Omental fat pad (tissue), 4 donors: ENCODE measurements at places on chromosomes 1 and 21. TPM values are rescaled to one million over a fixed set of nuclear protein-coding genes. Genes with fewer than 3 reads are reported as not detected.

OR6N1 gene
- not detected for total RNA-seq

DNA sequence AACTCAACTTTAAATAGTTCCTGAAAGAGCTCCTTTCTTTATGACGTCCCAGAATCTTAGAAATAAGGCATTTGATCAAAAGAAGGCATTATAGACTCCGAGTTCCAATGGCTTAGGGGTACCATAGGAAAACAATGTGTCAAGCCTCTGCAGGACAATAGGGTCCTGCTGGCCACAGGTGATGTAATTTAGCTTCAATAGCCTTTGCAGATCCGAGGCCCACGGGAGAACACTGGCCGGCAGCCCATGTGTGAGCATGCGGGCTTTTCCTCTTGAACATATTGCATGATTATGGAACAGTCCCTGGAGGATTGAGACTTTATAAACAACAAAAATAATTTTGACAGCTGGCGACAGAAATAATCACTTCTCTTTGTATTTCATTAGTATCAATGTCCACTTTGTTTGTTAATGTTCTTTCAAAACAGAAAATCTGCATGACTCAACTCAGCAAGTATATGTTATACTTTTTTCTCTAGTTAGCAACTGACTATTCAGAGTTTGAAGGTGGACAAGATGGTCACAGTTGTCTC lies 49.0 kb upstream of the NR5A2 start:
- no peak for DNase-seq

IL12RB2 gene
- total RNA-seq: 5.9 TPM

RNU1-2 gene
- under 0.01 TPM for total RNA-seq

- no peak for DNase-seq
Observed at GRCh38 chr1:65259816-65260215, 49.5 kb upstream of the DNAJC6 start.

DNA sequence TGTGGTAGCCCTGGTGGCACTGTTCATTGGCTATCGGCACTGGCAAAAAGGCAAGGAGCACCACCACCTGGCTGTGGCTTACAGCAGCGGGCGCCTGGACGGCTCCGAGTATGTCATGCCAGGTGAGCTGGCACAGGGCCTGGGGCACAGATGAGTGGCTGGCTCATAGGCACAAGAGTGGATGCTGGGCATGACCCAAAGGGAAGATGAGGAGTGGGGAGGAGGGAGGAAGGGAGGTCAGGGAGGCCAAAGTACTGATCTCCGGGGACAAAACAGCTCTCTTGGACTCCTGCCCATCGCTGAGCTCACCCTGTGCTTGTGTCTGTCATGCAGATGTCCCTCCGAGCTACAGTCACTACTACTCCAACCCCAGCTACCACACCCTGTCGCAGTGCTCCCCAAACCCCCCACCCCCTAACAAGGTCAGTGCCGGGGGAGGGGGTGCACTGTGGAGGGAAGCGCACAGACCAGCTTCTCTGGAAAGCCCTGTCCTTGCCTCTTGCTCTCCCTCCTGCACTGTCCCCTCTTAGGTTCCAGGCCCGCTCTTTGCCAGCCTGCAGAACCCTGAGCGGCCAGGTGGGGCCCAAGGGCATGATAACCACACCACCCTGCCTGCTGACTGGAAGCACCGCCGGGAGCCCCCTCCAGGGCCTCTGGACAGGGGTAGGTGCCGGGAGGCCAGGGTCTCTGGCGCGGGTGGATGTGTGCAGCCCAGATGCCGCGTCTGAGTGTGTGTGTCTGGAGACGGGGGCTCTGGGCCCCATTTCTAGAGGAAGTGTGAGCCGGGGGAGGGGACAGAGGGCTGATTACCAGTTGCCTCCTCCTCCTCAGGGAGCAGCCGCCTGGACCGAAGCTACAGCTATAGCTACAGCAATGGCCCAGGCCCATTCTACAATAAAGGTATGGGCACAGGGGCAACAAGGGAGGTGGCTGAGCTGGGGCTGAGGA lies 7.3 kb upstream of the LRRC71 start:
- no peak for DNase-seq

CELSR2 gene
- total RNA-seq: 2.6 TPM

DNA sequence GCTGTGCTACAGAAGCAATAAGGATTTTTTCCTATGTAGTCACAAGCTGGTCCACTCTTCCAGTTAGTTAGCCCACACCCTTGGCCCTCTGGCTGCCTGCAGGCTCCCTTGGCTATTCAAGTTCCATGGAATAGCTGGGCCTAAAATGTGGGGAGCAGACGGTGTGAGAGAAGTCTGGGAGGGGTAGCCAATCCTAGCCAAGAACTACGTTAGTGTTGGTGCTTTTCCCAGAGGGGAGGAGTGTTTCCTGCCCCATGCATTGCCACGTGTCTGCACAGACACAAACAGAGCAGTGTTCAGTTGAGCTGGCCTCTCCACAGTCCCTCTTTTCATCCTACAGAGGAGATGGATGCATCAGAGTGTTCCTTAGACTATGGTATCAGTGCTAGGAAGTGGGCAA lies 59.0 kb upstream of the IPO9 start:
- no peak for DNase-seq

DNA sequence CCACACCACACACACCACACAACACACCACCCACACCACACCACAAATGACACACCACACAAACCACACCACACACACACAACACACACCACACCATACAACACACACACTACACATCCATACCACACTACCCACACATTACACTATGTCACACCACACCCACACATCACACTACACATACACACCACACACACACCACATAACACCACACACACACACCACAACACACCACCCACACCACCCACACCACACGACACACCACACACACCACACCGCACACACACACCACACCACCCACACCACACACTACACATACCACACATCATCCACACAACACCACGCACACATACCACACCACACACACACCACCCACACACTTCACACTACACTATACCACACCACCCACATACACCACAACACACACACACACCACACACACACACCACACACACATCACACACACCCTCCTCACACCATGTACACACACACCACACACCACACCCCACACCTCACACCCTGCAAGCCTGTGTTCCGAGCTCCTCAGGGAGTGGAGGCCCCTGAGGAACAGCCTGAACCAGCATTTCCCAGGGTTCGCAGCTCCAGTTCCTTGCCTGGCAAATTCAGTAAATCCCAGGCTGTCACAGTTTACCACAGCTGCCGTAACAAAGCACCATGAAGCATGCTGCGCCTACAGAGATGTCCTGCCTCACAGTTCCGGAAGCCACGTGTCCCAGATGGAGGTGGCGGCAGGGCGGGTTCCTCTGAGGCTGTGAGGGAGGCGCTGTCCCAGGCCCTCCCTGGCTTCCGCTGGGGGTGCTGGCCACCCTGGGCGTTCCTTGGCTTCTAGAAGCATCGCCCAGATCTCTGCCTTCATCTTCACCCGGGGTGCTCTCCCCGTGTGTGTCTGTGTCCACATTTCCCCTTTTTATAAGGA lies 69.8 kb upstream of the ATP5PO start:
- DNase-seq: no peak

DNA sequence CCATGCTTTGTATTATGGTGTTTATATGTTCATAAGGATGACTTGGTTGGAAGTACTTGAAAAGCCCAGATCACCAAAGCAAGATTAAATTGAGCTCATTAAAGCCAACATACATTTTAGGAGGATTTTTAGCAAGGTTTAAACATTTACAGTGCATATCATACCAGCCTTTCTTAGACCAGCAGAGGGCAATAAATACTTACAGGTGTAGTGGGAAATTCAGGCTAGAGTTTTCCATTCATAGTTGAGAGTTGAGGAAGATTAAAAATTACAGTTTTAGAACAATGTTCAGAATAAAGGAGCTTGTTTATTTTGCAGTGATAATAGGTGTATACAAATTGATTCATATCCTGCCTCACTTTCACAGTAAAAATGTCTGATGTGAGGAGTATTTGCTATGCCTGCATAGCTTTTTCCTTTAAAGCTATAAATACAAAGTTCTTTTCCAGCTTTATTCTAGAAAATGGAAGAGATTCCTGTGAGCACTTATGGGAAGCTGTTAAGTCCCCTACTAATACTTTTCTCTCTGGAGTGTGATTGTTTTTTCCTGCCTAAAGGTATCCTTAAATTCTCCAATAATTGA lies 35.3 kb downstream of the DTL start:
- DNase-seq: no peak

DNA sequence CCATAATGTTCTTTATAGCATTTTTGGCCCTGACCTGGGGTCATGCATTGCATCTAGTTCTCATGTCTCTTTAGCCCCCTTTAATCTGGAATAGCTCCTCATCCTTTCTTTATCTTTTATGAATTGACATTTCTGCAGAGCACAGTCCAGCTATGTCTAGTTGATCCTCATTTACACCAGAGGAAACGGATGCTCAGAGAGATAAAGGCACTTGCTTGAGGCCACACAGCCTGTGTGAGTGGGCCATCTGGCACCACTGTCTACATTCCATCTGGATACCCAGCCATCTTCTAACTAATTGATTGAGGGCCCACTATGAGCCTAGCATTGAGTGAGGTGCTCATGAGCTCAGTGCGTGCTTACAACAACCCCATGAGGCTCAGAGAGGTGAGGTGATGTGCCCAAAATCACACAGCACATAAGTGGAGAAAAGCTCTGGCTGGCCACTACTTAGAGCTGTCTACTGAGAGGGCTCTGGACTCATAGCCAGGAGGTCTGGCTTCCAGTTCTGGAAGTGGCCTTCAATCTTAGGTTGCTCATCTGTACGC lies 3.5 kb downstream of the HPCA start:
- no peak for DNase-seq

GRCh38 chr1:234871039-234871709 lies 257.5 kb downstream of the TOMM20 start:
- no peak for DNase-seq

- DNase-seq: no peak
Observed at GRCh38 chr1:184974056-184974836, at the start of gene NIBAN1. Gene NIBAN1 (minus strand): TSS chr1:184974508. CDS start chr1:184974356, 152 bp downstream.

HAX1 gene
- total RNA-seq: 102 TPM

UBQLN4 gene
- total RNA-seq: 16.2 TPM

ZBTB40 gene
- 16.6 TPM for total RNA-seq

DNA sequence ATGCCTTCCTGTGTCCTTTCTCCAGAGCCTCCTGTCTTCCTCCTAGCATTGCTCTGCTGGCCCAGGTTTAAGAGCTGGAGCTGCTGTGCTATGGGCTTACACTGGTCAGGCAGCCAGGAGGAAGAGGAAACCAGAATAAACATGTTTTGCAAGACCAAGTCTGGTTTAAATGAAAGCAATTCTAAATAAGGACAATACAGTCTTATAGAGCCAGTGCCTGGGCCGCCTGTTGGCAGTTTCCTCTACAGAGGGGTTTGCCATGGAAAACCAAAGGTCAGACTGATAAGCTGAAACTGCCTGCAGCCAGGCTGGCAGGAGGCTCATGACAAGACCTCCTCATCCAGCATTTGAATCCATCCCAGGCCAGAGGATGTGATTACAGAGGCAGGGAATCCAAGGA lies 92.9 kb upstream of the FGGY start:
- no peak for DNase-seq

GRCh38 chr1:47705517-47706130 lies 267.8 kb downstream of the FOXD2 start:
- DNase-seq: no peak

DNA sequence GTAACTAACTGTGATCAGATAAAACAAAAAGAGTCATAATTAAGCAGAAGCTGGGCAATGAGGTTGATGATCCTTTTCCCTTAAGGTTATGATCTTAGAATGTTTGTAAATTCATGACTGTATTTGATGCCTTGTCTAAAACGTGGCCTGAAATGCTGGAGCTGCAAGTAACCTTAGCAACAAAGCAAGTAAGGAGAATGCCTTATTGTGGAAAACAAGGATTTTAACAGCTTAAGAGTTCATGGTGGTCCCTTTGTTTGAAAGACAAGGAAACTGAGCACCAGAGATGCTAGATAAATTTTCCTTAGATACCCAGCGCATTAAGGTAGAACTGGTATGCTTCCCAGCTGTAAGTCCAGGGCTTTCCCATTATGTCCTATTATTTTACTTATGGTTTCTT lies 25.7 kb upstream of the XPR1 start:
- DNase-seq: no peak

EVA1C gene
- total RNA-seq: 77.7 TPM

SLC16A1 gene
- total RNA-seq: 15.1 TPM

- no peak for DNase-seq
Observed at GRCh38 chr1:93324486-93325464, 20.9 kb upstream of the DR1 start.

HSD3B2 gene
- total RNA-seq: not detected

CYYR1 gene
- total RNA-seq: 16.1 TPM

RGSL1 gene
- not detected for total RNA-seq

GRCh38 chr1:36182734-36183133 lies 26.8 kb downstream of the MAP7D1 start:
- DNase-seq: no peak

GRCh38 chr1:83693427-83694126 lies 305.4 kb downstream of the TTLL7 start:
- no peak for DNase-seq

DNA sequence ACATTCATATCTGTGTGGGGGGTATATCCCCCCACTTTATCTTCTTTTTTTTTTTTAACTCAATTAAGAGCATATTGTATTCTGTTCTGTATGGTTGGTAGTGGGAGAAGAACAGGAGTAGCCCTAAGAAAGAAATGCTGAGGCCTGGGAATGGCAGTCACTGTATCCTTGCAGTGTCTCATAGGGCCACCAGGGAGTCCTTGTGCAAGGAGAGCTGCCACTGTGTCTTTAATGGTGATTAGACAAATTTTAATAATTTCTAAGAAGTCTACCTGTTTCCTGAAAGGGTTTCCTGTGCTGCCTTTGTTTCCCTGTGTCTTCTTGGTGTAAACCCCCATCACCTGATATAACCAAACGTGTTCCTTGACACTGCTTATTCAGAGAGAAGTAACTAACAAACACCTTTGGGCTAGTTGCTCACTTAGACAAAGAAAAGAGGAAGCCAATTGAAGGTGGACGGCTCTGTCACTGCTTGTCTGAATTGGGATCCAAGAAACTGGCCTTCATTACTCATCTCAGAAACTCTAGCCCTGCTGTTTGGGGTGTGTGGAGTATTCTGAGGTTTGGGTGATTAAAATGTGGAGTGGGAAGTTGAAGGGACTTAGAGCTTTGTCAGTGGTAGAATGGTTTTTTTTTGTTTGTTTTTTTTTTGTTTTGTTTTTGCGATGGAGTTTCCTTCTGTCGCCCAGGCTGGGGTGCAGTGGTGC lies 15.2 kb downstream of the GIPC2 start:
- no peak for DNase-seq

CRNN gene
- total RNA-seq: not detected

- DNase-seq: no peak
Observed at GRCh38 chr1:181159451-181160140, 71.1 kb downstream of the IER5 start.

- no peak for DNase-seq
Observed at GRCh38 chr1:76122271-76122670, 47.7 kb downstream of the ST6GALNAC3 start.

- no peak for DNase-seq
Observed at GRCh38 chr1:18542351-18542750, 61.6 kb downstream of the KLHDC7A start.

- no peak for DNase-seq
Observed at GRCh38 chr1:65371544-65371943, 48.9 kb upstream of the LEPR start.

GRCh38 chr1:111489604-111490003 lies 13.8 kb downstream of the ADORA3 start:
- DNase-seq: no peak
